Left forelimb (tissue), 1 donor: ENCODE measurements at places on chromosomes 2 and 18.

GRCh38 chr18:62209046-62209445 lies 22.0 kb downstream of the RELCH start:
- DNase-seq = no peak

- DNase-seq = no peak
Observed at GRCh38 chr18:71485611-71486010, 1058.5 kb downstream of the CBLN2 start.

DNA sequence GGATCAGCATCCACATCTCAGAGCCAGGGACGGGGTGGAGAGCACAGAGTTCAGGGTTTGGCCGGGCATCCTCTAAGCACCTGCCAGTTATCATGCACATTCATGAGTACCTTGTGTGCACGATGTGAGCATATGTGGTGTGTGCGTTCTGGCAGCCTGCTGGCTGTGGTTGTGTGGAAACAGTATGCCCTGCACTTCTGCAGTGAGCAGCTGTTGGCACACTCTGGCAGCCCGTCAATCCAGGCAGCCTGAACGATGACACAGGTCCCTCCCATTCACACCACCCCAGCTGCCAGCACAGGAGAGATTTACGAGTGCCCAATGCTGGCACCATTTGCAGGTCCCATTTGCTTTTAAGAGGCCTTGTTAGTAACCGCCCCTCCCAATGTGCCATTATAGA lies 74.2 kb downstream of the CD8B2 start:
- no peak for DNase-seq

- peak; percentile 79 for DNase-seq
Observed at GRCh38 chr18:12657684-12658425, at the start of gene SPIRE1. Gene SPIRE1 (minus strand): TSS chr18:12658107. CDS start chr18:12657866, 241 bp downstream.

- DNase-seq = no peak
Observed at GRCh38 chr2:190986221-190986953, 27.6 kb downstream of the STAT1 start.

DNA sequence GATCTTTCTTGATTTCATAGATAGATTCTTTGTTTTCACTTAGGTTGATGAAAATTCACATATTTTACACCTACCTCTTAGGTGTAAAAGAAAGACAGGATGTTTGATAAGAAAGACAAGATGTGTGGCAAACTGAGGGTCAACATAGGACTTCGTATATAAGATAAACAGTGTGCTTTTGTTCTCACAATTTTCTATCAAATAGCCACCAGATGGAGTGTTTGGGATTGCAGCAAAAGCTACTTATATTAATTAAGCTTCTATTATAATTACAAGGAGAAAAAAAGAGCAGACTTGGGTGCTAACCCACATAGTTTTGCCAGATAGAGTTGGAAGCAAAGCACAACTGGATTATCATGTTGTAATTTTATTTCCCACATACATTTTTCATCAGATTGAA lies 232.9 kb downstream of the CDH7 start:
- no peak for DNase-seq

DNA sequence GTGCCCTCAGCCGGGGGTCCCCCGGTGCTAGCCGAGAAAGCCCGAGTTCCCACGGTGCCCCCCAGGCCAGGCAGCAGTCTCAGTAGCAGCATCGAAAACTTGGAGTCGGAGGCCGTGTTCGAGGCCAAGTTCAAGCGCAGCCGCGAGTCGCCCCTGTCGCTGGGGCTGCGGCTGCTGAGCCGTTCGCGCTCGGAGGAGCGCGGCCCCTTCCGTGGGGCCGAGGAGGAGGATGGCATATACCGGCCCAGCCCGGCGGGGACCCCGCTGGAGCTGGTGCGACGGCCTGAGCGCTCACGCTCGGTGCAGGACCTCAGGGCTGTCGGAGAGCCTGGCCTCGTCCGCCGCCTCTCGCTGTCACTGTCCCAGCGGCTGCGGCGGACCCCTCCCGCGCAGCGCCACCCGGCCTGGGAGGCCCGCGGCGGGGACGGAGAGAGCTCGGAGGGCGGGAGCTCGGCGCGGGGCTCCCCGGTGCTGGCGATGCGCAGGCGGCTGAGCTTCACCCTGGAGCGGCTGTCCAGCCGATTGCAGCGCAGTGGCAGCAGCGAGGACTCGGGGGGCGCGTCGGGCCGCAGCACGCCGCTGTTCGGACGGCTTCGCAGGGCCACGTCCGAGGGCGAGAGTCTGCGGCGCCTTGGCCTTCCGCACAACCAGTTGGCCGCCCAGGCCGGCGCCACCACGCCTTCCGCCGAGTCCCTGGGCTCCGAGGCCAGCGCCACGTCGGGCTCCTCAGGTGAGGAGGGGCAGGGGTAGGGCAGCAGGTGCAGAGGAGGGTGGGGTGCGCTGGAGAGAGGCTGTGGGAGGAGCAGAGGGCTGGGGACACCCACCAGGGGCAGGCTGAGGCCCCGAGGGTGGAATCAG lies 14.1 kb upstream of the GMPPA start:
- no peak for DNase-seq

- no peak for DNase-seq
Observed at GRCh38 chr2:232655392-232655791, 22.0 kb downstream of the EFHD1 start.

DNA sequence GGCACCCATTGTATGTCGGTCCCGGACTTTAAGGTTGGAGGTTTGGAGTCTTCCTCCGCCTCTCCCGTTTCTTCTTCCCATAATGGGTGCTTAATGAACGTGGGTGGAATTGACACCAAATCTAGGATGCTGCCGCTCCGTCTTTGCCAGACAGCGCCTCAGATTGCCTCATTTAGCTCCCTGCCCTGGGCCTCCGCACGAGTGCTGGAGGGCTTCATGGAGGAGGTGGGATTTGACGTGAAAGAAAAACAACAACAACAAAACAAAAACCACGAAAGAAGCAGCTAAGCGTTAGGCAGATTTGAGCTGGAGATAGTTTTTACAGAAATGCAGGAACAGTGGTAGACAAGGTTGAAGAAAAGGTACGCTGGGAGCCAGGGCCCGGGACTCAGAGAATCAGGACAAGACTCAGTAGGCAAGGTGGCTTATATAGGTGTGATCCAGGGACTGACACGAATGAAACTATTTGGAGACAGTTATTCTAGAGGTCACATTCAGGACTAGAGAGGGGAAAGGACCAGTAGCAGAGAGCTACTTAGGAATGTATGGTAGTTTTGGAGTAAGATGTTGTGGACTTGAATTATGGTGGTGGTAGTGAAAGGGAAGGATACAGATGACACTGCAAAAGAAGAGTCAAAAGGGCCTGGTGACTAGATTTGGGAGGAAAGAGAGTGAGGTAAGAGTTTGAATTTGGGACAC lies 605 bp downstream of the ZNF2 start:
- no peak for DNase-seq

GRCh38 chr18:36372903-36373311 lies 75.4 kb downstream of the FHOD3 start:
- no peak for DNase-seq

DNA sequence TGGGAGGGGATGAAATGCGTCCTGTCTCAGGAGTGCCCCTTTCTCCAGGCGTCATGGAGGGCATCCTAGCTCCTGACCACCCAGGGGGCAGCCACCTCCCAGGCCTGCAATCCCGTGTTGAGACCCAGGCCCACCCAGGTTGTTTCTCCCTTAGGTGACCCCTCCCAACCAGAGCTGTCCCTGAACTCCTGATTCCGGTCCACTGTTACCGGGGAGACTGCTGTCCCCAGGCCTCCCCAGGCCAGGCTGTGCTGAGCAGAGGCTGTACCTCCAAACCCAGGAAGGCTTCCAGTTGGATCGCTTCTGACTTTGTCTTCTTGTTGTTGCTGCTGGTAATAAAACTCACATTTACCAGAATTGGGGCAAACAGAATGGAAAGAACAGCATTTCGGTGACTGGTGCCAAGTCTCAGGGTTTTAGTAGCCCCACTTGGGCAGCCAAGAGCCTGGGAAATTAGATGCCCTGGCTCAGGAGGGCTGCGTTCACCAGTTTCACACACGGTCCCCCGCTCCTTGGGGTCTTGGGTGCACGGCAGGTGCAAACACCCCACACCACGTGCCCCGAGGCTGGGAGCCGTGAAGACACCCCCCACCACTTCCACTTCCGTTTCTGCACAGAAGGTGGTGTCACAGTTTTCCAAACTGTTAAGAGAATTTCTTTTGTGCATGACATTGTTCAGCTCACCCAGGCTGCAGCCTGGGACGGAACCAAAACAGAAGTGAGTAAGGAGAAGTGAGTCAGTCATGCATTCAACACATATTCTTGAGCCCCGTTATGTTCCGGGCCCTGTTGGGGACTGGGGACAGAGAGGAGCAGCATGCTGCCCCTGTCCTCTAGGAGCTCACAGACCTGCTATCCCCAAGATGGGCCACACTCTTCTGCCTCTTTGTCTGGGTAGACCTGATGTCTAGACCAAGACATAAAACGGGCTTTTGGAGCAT lies 29.4 kb downstream of the ITM2C start:
- DNase-seq = peak; percentile 61

- DNase-seq = no peak
Observed at GRCh38 chr2:30412047-30412683, 34.9 kb upstream of the LCLAT1 start.

GRCh38 chr2:145258903-145259579 lies 739.1 kb upstream of the ZEB2 start:
- no peak for DNase-seq

DNA sequence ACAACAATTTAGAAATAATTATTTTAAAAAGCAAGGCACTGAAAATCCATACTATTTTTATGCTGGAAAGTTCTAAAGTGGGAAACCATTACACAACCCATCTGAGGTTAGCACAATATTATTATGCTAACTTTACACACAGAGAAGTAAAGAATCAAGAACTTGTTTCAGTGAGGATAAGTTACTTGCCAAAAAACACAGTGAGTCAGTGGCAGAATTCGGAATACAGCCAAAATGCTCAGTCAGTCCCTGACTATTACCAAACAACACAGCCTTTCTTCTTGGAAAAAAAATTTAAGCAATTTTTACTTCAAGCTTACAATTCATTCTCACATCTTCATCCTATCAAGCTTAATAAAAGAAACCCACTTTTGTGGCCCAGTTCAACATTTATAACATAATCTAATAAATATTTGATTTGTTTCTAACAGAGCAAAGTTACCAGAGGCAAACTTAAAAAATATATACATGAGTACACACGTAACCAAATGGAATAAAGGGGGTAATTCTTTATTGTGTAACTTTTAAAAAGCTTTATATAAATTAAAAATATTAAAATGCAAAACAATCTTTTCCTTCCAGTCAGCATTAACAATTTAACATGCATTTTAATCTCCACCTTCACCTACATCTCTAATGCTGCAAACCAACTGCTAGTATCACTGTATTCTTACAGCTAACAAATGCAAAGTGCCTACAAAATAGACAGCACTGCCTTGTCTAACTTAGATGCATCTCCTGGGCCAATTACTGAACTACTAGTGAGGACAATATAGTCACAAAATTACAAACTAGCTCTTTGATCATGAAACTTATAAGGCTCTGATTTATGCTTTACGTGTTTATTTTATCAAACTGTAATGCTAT lies 55.2 kb downstream of the CCDC88A start:
- DNase-seq = no peak

DNA sequence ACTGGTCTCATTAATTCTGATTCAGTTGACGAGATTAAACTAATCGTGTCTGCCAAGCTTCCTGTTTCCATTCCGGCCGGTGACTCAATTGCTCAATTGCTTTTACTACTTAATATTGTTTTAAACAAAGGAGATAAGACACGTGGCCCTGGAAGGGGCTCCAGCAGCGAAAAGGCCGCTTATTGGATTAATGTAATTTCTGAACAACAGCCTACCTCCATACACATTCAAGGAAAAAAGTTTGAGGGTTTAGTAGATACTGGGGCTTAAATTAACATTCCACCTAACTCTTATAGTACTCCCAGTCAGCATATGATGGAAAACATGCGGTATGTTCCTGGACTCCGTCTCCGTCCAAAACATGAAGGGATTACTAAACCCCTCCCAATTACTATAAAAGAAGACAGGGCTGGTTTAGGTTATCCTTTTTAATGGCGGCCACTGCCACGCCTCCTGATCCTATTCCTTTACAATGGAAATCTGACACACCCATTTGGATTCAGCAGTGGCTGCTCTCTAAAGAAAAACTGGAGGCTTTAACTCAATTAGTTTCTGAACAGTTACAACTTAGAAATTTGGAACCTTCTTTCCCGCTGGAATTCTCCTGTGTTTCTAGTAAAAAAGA lies 27.1 kb downstream of the VPS54 start:
- DNase-seq = no peak

DNA sequence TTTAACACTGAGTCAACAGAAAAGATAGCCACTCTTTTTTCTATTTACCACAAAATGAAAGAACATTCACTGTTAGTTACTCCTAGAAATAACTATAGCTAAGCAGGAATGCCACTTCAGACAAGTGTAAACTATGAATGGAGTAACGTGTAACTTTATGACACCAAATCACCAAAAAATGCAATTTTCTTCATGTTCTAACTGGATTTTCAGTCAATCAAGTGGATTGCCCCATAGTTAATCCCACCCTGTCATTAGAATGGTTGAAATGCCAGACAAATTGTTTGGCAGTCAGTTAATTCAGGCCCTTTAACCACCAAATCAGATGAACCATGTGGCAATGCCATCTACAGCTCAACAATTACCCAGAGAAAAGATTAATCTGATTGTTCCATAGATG lies 9.9 kb downstream of the EPHA4 start:
- no peak for DNase-seq

- DNase-seq = no peak
Observed at GRCh38 chr2:168949324-168949723, 48.2 kb downstream of the G6PC2 start.

DNA sequence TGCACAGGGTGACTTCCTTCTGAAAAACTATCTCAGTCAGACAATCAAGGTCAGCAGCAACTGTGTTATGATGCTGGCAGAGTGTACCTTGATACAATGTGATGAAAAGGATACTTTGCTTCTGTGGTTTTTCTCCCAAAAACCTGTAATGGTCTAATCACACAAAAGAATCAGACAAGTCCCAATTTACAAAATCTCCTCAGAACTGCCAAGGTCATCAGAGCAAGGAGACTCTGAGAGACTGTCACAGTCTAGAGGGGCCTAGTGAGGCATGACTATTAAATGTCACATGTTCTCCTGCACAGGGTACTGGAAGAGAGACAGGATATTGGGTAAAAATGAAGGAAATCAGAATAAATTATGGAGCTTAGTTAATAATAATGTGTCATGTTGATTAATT lies 185.4 kb downstream of the ST6GAL2 start:
- no peak for DNase-seq

- DNase-seq = no peak
Observed at GRCh38 chr2:95234816-95235215, 27.5 kb downstream of the ZNF892 start.

DNA sequence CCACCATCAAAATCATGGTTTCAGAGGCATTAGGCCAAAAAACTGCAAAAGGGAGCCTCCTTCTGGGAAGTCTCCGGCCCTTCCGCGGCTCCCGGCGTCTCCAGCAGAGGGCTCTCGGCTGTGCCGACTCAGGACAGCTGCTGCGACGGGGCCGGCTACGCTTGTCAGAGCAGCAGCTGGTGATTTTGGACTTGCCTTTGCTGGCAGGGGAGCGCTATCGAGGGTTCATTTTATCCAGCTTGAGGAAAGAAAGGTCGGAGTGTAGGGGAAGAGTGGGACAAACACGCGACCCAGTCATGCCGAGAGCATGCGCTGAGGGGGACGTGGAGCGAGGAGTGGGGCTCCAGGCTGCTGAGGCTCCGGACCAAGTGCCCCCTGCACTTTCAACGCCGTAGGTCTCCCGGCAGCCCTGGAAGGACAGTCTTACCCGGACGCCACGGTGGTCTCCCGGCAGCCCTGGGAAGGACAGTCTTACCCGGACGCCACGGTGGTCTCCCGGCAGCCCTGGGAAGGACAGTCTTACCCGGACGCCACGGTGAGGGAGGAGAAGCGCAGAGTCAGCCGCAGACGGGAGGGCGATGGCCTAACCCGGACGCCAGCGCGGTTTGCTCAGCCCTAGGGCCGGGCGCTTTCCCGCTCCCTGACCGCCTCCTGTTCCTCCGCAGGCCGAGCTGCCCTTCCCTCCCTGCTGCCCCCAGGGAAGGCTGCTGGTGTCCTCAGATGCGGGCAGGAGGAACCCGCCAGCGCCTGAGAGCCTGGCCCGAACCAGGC lies 21.7 kb downstream of the DDX18 start:
- DNase-seq = peak; percentile 90
